ENCODE measurements at places on chromosomes 16 and 17.

DNA sequence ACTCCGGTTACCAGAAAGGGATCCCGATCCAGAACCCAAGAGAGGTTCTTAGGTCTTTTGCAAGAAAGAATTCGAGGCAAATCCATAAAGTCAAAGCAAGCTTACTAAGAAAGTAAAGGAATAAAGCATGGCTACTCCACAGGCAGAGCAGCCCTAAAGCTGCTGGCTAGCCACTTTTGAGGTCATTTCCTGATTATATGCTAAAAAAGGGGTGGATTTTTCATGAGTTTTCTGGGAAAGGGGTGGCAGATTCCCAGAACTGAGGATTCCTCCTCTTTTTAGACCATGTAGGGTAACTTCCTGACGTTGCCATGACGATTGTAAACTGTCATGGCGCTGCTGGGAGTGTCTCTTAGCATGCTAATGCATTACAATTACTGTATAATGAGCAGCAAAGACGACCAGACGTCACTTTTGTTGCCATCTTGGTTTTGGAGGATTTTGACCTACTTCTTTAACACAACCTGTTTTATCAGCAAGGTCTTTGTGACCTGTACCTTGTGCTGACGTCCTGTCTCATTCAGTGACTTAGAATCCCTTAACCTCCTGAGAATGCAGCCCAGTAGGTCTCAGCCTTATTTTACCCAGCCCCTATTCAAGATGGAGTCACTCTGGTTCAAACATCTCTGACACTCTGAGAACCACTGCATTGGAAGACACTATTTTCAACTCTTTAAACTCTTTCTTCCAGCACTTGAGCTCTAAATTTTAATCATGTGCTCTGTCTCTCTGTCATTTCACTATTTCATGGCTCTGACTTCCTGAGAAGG lies 203.6 kb upstream of the CACNG3 start:
- DNase-seq, result no peak

DNA sequence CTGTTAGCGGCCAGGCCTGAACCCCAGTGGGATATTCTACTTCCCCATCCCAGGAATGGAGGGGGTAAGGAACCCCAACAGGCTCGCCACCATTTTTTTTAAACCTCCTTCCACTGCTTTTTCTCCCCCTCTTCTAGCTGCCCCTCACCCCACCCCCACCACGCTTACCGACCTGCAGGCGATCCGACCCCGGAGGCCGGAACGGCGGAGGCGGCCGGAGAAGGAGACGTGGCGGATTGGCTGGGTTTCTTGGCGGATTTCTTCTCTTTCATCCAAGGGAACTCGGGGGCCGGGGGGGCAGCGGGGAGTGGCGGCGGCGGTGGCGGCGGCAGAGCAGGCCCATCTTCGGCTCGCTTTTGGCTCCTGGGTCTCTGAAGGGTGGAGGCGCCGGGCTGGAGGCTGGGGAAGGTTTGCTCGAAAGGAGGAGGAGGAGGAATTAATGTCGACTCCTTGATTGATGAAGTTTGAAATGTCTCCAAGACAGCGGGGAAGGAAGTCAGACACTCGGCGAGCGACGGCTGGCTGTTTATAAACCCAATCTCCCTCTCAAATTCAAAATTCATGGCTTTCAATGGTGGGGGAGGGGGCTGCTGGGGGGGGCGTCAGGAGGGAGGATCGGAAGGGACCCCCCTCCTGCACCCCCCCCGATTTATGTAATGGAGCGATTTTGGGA lies 424 bp downstream of the HOXB2 start:
- DNase-seq, result peak; percentile 36

DNA sequence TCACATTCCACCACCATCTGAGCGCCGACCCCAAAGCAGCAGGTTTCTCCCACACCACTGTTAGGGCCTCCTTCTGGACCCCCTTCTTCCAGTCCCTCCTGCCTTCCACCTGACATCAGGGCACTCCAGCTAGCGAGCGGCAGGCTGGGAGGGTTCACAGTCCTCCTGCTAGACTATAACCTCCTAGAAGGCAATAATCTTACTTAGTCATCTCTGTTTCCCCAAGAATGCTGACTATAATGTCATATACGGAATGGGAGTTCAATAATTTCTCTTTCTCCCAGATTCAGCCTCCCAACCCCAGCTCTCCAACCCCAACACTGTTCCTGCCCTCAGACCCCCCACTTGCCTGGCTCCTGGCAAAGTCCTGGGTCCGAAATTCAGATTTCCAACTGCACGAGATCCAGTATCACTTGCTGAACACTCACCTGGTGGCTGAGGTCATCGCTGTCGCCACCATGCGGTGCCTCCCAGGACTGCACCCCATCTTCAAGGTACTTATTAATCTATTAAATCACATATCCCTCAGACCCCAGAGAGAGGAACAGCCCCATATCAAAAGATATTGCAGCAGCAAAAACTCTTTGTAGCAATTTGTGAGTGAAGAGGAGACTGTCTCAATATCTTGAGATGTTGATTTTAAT lies 5.6 kb downstream of the ALOX12 start:
- DNase-seq, result no peak

DNA sequence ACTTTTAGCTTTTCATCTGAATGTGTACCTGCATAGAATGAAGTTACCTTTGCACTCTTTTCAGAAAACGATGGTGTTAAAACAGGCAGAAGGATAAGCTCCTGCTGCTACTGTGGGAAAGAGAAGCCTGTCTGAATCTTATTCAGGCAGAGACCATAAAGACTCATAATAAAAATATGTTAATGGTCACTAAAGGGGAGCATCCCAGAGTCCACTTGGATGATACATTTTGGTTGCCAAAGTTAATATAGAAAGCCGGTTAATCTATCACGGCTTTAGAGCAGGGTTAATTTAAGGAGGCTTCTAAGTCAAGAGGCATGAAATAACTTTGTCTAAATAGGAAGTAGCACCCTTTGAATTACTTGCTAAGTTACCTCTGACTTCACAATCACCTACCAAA lies 2.9 kb downstream of the MARCHF10 start:
- DNase-seq, result no peak

- no peak for DNase-seq
Measured at GRCh38 chr17:8966926-8967325, 1.4 kb upstream of the PIK3R5 start.

GRCh38 chr16:50668368-50669008 lies 12.6 kb downstream of the SNX20 start:
- DNase-seq, result no peak

DNA sequence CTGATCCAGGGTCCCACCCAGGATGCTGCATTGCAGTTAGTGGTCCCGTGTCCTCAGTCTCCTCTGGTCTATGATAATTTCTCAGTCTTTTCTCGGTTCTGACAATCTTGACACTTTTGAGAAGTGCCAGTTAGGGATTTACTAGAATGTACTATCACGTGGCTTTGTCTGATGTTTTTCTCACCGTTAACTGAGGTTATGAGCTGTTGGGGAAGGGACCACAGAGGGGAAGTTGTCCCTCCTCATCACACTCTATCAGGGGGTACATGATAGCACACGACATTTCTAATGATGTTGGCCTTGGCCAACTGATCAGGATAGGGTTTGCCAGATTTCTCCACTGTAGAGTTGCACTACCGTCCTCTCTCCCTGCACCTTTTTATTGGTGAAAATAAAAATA lies 250.9 kb upstream of the SDK2 start:
- no peak for DNase-seq

- no peak for DNase-seq
Measured at GRCh38 chr16:28025631-28026030, 37.9 kb downstream of the GSG1L start.

Measured in effector CD4-positive, alpha-beta T cell (primary cell).